ENCODE measurements at places on chromosomes 2 and 18.

DNA sequence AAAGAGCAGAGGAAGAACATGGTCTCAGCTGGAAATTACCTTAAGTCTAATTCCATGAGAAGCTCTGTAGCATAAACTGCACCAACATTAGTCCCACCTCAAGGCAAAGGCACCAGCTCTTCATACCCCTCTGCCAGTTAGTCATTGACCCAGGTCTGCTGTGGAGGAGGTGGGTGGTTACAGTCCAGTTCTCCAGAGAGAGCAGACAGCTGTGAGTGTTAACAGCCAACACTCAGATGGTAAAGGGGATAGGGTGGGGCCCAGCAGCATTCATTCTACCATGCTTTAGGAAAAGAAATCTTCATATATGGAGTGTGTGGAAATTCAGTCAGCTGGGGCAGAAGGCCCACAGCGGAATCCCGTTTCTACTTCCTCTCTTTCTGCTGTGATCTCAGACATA is 159.7 kb upstream of the FBXO11 start:
- no peak for DNase-seq

- no peak for DNase-seq
Measured at GRCh38 chr2:60699617-60700016, 56.5 kb upstream of the PAPOLG start.

DNA sequence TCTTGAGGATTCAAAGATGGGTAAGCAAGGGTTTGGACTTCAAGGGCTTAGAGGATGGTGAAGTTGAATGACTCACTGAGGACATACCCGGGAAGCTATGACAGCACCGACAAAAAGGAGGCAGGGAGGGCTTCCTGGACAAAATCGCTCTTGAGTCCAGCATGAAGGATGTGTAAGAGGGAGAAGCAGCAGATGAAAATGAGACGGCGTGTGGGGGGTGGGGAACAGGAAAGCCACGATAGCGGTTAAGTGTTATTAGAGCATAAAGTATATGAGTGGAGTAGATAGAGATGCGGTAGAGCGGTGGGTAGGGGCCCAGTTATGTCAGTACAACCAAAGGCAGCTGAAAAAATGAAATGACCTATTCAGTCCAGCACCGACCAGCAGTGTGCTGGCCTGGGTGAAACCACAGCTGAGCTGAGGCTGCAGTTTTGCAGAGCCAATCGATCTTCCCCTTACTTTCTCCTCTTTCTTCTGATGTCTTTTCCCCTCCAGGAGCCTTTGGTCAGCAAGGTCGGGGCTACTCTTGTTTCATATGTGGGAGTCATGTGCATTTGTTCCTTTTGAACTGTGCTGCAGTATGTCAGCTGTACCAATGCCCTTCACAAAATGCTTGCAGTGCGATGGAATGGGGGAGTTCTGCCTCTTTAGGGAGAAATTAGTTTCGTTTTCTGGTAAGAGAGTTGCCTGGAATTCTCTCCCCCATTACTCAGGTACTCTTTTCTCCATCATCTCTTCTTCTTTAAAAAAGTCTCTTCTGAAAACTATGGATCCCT is 2.0 kb upstream of the THUMPD2 start:
- DNase-seq = peak; percentile 8

- DNase-seq = no peak
Measured at GRCh38 chr2:119575439-119575838, 31.2 kb downstream of the CFAP221 start.

DNA sequence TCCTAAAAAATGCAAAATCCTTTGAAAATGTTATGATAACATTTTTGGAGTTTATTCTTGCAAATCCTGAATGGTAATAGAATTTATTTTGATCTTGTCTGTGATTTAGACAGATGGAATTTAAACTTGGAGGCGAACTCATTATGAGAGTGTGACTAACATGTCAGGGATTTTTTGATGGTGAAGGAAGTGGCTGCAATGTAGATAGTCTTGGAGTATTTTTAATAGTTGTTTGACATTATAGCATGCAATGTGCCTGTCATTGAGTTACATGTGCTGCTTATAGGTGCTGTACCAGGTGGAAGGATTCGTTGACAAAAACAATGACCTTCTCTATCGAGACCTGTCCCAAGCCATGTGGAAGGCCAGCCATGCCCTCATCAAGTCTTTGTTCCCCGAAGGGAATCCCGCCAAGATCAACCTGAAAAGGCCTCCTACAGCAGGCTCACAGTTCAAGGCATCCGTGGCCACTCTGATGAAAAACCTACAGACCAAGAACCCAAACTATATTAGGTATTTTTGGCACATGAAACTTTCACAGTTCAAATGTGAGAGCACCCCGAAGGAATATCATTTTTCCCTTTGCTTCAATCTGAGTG is 141.8 kb downstream of the MYO1B start:
- DNase-seq = peak; percentile 60

GRCh38 chr2:239025096-239025801 is 177.4 kb downstream of the TWIST2 start:
- DNase-seq = peak; percentile 62

GRCh38 chr2:238157506-238158017 is 1.2 kb upstream of the ERFE start:
- DNase-seq = no peak

DNA sequence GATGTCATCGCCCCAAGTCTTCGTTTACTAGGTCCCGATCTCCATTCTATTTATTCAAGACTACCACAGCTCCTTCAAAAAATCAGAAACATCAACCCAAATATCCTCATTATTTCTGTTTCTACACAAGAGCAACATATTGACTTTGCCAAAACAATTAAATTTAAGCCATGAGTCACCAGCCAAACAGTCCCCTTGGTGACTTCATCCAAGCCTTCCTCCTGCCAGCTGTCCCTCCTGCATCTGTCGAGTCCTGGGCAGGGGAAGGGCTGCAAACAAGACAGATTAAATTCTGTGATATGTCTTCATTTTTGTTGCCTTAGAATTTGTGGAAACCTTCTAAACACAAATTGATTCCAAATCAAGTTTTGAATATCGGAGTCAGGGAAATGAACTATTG is 110.3 kb downstream of the SP3 start:
- peak; percentile 45 for DNase-seq

DNA sequence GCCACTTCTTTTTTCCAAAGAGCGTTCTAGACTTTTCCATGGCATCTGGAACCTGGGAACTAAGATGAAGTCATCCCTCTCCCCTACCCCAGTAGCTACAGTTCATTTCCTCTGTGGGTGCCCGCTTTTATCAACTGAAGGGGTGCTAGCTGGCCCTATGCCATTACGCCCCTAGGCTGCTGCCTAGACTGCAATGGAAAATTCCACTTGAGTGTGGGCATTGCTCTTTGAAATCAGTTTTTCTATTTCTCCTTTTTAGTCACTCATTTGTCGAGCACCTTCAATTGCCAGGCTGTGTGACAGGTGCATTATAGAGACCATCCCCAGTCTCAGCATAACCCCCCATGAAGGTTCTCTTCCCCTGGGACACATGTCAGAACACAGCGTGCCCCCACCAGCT is 7.3 kb downstream of the TEX51 start:
- DNase-seq = no peak

DNA sequence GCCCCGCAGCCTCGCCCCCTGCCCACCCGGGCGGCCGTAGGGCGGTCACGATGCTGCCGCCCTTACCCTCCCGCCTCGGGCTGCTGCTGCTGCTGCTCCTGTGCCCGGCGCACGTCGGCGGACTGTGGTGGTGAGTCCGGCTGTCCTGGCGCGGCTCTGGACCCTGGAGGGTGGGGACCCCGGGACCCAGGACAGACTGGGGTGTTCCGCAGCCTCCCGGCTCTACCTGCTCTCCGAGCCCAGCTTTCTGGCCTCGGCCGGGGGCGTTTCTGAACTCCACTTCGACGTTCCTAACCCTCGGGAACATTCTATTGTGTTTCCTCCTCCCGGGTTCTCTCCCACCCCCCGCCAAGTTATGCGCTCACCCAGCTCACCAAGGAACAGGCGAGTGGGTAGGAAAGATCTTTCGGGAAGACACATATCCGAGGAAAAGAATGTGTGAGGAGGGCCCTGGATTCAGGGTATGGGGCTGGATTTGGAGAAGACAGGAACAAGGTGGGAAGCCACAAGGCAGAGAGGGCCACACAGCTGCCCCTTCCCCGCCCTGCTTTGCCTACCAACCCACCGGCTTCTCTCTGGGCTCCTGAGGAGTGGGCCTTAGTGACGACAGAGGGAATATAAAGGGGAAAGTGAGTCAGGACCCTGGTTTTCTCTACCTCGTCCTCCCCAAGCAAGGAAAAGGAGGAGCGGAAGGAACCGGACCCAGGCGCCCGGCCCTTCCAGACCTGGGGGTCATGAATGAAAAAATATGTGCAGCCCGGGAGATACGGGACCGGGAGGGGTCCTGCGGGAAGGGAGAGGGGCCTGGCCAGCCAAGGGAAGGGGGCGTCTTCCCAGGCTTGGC is 605 bp downstream of the WNT6 start:
- DNase-seq = no peak

GRCh38 chr2:51990684-51991083 is 958.8 kb upstream of the NRXN1 start:
- no peak for DNase-seq

GRCh38 chr2:36702781-36703180 is 6.3 kb downstream of the VIT start:
- DNase-seq = no peak

DNA sequence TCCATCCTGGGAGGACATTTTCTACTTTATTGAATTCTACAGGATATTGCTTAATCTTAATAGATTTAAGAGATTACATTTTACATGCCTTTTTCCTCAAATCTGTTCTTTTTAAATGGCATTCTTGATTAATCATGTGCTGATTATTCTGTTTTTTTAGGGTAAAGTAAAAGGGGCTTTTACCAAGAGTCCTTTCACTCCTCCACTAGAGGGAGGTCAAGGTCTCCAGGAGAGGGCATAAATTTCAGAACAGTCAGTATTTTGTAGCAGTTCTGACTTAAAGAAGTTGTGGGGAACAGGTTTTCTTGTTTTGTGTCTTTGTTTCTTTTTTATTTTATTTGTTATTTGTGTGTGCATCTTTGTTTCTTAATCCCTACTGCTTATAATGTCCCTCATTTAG is 25.4 kb downstream of the WDR75 start:
- DNase-seq = peak; percentile 27
